ENCODE measurements at places on chromosomes 5 and 9.

GRCh38 chr5:76514292-76514691, 108.9 kb downstream of the F2RL2 start:
- DNase-seq: no peak

- no peak for DNase-seq
These were observed 143.3 kb upstream of the TNPO1 start for GRCh38 chr5:72673180-72673579.

DNA sequence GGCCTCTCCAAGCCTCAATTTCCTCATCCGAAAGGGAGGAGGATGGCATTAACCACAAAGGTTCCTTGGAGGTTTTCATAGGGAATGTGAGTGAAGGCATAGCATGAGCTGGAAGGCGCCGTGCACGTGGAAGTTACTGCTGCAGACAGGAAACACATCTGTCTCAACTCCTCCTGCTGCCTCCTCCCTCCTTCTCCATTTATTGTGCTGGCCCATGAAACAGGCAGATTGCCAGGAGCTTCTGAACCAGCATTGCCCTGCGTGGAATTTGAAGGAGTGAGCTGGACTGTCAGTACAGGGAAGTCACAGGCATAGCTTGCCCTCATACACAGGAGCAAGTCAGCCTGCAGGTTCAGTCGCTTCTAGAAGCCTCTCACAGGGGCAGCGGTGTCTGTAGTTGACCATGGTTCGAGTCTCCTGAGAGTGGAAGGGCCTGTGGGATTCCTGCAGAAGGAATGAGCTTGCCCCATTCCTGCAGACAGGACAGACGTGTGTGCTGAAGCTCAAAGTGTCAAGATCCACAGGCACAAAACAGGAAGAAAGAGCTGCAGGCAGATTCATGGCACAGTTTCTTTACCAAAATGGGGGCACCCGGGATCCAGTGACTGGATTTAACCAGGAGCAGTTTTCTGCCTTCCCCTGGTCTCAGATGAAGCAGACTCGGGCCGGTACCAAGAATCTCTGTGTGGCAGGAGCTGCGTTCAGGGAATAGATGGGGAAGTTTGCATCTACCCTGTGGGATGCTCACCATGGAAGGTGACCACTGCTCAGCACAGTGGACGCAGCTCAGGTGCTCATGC, 48.7 kb upstream of the CTSL start:
- no peak for DNase-seq

GRCh38 chr5:61536922-61537321, 204.9 kb downstream of the ZSWIM6 start:
- DNase-seq: no peak

DNA sequence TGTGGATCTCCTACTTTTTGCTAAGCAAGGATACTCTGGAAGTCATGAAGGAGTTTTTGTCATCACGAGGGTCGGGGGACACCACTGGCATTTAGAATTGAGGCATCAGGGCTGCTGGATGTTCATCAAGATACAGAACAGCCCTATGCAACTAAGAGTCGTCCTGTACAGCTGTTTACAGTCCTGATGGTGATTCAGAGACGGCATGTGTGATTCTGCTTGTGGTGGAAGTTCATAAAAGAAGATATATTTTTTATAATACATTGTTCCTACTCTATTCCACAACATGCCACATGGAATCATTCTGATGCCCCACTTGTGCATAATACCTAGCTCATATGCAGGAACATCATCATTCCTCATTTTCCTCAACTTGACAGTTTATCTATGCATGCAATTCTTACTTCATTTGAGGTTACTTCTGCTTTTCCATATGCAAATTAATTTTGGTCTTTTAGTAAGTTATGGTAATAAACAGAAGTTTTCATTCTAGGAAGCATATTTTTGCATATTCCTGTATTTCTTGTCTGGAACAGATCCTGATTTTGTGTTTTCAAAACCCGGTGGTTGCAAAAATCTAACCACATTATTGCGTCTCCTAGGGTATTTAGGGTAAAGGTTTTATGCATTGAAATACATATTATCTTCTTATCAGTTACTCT, 155.2 kb downstream of the ARHGEF28 start:
- no peak for DNase-seq

- DNase-seq: no peak
These were observed 67.0 kb upstream of the ATG10 start for GRCh38 chr5:81904861-81905260.

- DNase-seq: no peak
These were observed 151.2 kb downstream of the TSSK1B start for GRCh38 chr5:113283558-113283957.

DNA sequence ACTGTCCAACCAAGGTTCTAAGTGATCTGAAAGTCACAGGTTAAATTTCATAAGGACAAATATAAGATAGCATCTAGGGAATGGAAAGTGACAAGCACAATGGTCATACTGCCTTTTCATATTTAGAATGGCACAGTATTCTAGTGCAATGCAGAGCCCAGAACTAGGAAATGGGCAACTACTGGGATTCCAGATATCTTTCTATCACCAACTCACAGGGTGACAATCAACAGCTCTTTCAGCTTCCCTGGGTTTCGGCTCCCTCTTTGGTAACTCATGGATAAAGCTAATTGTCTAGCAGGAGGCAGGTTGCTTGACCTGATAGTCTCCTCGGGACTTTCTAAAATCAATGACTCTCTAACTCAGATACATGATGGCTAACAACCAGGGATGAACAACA, 60.4 kb downstream of the NR3C1 start:
- no peak for DNase-seq

- DNase-seq: no peak
These were observed 23.0 kb downstream of the POLK start for GRCh38 chr5:75534734-75535133.

DNA sequence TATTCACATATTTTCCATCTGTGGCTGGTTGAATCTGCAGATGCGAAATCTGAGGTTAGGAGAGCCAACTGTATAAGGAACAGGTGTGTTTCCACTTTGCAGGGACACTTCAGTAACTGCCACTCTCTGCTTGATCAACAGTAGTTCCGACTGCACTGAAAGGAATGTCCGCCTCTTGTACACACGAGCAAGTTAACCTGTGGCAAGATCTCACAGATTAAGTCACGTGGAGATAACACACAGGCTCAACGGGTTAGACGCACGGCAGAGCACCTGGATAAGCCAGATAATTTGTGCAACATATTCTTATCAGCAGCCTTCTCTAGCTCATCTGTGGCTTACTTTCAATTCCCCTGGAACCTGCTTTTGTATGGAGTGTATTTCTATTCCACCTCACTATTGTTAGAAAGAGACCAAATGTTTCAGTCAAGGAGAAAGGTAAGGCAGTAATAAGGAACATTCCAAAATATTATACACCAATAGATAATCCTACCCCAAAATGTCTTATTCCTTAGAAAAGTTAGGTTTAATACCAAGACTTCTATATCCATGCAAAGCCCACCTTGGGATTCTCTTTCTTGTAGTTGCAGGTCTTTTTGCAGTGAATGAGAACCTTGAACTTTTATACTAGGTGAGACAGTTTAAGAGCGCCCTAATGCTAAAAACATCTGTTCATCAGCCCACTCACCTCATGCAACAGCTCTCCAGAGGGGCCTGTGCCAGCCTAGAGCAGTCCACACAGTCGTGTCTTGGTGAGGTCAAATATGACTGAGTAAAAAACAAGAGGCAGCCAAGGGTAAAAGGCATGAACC, 6.5 kb upstream of the C9 start:
- DNase-seq: no peak

GRCh38 chr5:169512385-169512784, 71.2 kb upstream of the SPDL1 start:
- no peak for DNase-seq

- peak; percentile 44 for DNase-seq
These were observed 20.4 kb downstream of the ANKS6 start for GRCh38 chr9:98775831-98776441.

GRCh38 chr5:6682239-6682638, 31.0 kb upstream of the TENT4A start:
- DNase-seq: no peak

DNA sequence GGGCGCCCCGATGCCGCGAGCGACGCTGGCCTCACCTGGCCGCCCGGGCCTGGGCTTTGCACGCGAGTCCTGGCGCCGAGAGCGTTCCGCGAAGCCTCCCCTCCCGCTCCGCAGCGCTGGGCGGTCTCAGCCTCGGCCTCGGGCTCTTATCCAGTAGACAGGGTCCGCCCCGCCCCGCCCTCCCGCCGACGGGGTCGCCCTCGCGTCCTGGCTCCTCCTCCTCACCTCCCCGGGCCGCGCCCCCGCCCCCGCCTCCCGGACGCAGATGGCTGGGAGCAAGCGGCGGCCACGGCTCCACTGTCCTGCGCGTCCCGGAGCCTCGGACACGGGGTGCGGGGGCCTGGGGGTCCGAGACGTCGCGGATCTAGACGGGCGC, at the start of gene SLC6A3:
SLC6A3 (minus strand) TSS at position 128 of the 376 bp plus-strand sequence. CDS start 2,243 bp downstream, outside the sequence.
- DNase-seq: no peak

- DNase-seq: no peak
These were observed 60.9 kb downstream of the ROPN1L start for GRCh38 chr5:10502578-10502977.

DNA sequence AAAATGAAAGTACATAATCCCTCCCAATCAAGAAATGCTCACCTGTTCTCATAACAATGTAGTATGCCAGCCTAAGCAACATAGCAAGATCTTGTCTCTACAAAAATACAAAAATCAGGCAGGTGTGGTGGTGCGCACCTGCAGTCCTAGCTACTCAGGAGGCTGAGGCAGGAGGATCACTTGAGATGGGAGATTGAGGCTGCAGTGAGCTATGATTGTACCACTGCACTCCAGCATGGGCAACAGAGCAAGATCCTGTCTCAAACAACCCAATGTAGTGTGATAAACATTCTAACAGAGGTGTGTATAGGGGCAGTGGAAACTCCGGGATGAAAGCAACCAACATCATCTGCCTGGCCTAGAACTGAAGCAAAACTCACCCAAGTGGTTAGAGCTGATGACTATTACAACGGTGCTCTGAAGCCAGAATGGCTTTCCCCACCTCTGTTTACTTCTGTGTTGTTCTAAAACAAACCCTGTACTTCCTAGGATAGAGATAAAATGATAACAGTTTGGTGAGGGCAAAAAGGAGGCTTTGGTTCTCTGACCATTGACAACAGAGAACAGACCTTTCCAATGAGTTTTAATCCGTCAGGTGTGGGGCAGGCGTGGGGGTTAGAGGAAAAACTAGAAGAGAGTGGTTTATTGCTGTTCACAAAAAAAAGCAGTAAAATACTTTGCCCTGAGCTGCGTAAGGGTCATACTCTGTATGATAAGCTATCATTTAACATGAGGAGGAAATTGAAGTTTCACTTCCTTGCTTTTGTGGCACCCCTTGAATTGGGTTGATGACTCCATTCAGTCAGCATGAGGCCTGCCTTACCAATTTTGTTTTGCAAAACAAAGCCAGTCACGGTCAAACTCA, 18.9 kb downstream of the WNT8A start:
- DNase-seq: no peak

- no peak for DNase-seq
These were observed 8.4 kb upstream of the NDST1 start for GRCh38 chr5:150499437-150499956.

DNA sequence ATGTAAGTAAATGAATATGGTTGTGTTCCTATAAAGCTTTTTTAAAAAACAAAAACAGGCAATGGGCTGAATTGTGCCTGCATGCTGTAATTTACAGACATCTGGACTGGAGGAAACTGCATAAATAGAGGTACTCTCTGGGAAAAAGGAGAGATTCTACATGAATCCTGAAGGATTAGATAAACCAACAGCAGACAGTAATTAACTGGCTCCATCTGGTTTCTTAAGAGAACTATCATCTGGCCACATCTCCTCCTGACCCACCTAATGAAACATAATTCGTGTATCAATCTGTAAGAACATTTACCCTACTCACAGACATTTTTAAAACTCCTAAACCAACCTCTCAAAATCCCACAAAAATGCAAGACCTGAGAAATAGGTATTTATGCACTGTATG, 528.1 kb upstream of the ST8SIA4 start:
- no peak for DNase-seq

DNA sequence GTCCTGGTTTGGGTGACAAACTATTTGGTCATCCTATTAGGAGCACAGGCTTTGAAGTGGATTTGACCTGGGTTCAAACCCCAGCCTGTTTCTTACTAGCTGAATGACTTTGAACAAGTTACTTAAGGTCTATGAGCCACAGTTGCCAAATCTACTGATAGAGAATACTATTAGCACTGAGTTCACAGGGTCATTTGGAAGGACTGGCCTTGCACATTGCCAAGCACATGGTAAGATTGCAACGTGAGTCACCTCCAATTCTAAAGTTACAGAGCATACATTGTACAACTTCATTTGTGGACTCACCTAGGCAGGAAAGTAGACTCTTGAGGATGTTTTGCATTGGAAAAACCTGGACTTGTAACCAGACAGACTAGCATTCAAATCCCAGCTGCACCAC, 38.9 kb downstream of the MFAP3 start:
- no peak for DNase-seq

- DNase-seq: no peak
These were observed 211.0 kb downstream of the OSTF1 start for GRCh38 chr9:75299324-75299723.

GRCh38 chr5:35285011-35285410, 54.7 kb upstream of the PRLR start:
- no peak for DNase-seq
